ENCODE measurements at places on chromosomes 13 and 19.
A peak's percentile ranks its signal among the peaks of the same experiment; 100 is the strongest.

DNA sequence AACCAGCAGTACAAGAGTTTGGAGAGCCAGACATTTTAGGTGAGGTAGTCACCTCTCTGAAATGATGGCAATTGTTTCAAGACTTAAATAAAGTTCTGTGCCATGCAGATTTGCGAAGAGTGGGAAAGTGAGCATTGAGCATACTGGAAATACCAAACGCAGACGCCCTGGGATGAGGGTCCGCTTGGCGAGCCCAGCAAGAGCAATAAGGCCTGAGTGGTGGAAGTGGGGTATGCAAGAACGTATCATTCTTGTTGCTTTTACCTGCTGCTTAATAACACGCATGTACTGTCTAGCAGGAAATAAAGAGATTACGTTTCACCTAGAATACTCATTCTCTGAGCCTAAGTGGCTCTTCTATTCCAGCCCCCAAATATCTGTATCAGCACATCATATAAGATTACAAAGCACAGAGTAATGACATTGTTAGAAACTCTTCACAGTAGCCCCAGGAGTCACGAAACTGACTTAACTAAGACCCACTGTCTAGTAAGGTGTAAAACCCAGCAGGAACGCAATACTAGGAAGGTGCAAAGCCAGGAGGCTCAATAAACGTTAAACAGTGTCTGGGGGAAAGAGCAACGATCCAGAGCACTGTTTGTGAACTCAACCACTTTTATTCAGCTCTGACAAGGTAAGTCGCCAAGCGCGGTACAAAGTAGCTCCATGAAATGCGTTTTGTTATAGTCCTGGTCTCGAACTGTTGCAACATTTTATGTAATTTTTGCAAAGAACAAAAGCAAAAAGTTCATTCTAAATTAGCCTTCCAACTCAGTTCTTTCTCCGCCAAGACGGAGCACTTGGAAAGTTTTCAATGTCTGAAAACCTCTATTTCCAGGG lies 1.2 kb downstream of the RCBTB2 start:
- DNase-seq = peak; percentile 14

DNA sequence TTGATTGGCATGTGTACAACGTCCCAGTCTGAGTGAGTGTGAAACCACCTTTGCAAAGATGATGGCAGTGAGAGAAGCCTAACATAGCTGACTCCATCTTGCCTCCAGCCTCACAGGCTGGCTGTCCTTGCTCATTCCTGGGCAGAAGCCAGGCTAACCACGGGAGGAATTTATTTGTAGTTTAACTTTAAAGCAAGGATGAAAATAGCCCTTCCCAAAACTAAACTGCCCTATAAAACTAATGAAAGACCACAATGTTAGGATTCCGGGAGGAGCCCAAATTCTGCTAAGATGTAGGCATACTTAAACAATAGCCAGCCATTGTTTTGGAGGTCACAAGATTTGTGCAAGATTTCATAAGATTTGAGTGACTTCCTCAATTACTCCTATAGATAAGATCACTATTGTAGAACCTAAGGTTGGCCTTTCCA lies 96.6 kb upstream of the LSM14A start:
- DNase-seq = no peak

GRCh38 chr13:65264066-65264465 lies 1966.1 kb downstream of the PCDH9 start:
- DNase-seq = no peak

DNA sequence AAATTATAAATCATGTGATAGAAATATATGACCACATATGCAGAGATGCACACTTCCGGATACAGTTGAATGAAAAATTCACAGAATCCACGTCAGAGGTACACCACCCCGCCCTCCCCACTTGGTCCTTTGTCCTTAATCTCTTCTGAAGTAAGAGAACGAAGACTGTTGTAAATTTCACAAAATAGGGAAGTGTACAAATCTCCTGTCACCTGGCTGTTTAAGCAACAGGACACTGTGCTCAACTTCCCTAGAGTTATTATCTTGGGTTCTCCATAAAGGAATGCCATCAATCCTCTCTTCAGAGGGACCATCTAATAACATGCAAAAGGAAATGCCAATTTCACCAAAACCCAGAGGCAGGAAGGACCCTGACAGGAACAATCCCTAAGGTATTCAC lies 10.5 kb upstream of the CEACAM6 start:
- no peak for DNase-seq

GRCh38 chr19:49335784-49336481 lies 727 bp downstream of the CD37 start:
- no peak for DNase-seq

DNA sequence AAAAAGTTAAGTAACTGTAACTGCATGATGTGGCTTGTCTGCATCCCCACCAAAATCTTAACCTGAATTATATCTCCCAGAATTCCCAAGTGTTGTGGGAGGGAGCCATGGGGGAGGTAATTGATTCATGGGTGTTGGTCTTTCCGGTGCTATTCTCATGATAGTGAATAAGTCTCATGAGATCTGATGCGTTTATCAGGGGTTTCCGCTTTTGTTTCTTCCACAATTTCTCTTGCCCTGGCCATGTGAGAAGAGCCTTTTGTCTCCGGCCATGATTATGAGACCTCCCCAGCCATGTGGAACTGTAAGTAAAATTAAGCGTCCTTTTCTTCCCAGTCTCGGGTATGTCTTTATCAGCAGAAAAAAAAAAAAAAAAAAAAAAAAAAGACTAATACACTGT lies 385.8 kb downstream of the SLITRK1 start:
- DNase-seq = no peak

GRCh38 chr19:51681286-51681941 lies 11.7 kb upstream of the SPACA6 start:
- DNase-seq = no peak

DNA sequence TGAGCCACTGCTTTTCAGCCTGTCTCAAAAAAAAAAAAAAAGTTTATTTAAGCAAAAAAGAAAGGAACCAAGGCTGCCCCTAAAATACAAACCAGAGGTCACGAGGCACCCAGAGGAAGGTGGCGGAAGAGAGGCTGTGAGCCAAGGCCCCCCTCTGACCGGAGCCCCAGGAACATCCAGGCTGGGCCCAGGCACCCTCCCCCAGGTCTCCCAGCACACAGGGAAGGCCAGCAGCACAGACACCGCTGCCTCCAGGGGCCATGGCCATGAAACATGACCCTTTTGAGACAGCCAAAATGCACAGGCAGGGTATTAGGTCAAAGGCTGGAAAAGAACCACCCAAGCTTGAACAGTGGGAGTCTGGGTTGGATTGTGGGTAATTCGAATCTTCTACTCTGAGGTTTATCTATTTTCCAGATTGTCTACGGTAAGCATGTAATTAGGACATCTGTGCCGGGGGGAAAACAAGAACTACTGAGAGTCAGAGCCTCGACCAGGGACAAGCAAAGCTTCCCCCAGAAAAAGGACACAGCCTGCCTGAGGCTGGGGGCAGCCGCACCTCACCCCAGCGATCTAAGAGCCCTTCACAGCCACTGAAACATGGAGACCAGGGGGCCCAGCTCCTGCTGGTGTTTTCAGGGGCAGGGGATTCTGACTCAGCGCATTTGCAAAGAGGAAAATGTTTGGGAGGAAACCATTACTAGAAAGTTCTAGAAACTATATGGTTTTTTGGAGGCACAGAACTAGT lies 8.4 kb downstream of the PEX11G start:
- DNase-seq = no peak

DNA sequence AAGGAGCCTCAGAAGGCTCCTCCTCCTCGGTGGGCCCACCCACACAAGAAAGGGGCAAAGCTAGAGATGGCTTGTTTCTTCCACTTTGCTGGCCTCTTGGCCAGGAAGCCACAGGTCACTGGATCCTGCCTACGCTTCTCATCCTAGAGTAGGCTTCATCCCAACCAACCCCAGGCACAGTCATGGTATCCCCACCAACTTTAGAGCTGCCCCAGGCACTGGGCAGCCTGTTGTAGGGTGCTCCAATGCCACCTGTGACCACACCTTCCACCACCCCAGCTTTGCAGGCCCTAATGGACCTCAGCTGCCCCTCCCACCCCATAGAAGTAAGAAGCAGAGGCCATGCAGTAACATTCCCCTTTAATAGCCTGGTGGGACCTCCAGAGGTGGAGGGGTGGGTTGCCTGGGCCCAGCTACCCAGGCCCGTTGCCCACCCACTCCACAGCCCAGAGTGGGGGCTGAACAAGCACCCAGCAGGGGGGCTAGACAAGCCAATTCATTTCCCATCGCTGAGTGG lies 522 bp upstream of the CHMP2A start:
- no peak for DNase-seq

DNA sequence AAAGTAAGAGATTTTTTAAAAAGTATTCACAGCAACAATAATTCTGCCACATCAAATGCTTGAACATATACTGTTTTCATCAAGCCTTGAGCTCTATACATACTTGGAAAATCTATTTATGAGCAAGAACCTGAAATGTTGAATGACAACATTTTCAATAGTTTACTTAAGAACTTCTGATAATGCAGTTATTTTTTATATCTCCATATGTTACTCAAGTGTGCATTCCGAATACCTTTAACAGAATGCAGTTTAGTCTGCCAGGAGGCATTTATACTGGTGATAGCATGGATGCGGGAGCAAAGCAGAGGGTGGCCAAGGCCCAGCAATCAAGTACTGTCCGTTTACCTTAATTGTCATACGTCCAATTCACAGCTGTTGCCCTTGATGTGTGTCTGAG lies 589.5 kb downstream of the KCTD12 start:
- no peak for DNase-seq

DNA sequence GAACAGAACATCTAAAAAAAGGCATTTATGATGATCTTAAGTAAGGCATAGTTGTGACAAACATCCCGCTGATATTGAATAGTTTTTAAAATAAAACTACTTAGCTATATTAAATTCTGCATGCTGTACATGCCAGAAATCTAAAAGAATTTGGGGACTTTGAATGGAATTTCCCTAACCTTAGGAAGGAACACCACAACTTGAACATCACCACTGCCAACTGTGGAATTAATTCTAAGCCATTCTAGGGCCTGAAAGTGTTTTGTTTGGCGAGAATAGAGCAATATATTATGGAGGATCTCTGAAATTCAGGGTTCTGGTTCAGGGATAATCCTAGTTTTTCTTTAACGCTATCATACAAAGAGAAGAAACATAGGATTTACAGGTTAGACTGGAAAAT lies 17.8 kb upstream of the LATS2 start:
- no peak for DNase-seq

DNA sequence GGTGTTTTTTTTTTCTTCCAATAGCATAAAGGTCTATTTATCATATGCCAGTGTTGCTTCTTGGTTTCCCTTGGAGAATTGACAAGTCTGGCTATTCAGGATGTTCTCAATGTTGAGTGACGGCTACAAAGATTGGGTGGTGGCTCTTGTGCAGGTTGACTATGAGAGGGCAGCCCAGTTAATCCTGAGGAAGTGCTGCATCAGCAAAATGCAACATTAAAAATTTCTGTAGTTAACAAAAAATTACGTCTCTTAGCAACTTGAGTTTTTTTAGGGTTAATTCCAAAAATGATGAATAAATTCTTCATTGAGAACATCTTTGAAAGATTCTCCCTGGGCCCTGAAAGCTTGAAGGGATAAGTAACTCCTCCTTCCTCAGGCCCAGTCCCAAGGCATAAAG lies 147.1 kb downstream of the B3GLCT start:
- DNase-seq = no peak

Data from activated gamma-delta T cell treated with Interleukin-2 at 50 U/mL for 16 hours (primary cell).